ENCODE measurements at places on chromosomes 1 and 21.

DNA sequence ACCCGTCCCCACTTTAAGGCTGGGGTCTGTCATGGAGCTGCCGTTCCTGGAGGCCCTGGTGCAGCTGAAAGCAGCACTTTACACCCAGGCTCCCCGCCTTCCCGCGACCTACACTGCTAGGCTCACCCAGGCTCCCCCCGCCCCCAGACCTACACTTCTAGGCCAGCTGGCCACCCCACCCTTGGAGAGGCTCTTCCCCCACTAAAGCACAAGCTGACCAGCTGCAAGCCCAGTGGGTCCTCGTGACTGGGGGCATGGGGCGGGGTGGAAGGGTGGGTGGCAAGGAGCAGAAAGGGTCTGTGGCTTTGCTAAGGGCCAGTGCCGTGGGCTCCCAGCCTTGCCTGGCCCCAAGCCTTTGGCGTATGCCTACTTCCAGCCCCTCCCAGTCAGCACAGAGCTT is 9.7 kb upstream of the ARHGEF16 start:
- no peak for DNase-seq

GRCh38 chr21:41029571-41029970 is 138.4 kb upstream of the BACE2 start:
- DNase-seq = no peak

DNA sequence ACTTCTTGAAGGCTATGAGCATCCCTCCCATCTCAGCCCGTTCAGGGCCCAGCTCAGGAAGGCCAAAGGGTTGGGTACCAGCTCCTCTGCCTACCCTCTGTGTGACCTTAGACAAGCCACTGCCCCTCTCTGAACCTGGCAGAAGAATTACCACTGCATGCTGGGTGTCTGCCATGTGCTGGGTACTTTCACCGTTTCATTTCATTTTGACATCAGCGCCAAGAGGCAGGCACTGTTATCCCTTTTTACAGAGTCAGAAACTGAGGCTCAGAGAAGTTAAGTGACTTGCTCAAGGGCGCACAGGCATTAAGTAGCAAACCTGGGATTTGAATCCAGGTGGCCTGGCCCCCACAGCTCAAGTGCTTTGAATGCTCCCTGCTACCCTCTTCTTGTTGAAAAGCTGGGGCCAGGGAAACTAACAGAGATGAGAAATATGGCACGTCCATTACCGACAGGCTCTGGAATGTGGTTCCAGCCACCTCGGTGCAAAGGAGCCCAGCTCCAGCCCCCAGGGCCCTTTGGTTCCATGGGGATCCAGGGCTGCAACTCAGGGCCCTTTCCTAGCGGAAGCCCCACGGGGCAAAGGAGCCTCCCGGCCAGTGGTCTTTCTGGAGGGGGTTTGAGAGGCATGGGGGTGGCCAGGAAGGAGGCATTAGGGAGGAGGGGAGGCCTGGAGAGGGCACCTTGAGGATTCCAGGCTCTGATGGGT is 6.5 kb downstream of the TMEM82 start:
- DNase-seq = peak; percentile 12

GRCh38 chr1:18001725-18002124 is 105.9 kb upstream of the IGSF21 start:
- DNase-seq = no peak

DNA sequence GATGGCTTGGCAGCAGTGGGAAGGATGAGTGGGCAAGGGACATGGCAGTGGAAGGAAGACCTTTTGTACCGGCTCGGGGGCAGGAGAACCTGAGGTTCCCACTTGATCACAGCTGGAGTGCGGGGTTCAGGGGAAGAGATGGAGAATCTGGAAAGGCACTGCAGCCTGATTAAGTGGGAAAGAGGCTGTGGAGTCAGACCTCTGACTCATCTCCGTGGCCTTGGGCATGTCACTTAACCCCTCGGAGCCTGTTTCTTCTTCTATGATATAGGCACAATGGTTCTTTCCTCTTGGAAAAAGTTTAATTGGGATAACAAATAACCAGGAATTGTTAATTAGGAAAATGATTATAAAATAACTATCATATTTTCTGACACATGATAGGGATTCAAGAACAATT is 13.1 kb upstream of the TMEM61 start:
- DNase-seq = no peak

GRCh38 chr1:24435782-24436365 is 20.3 kb downstream of the NIPAL3 start:
- no peak for DNase-seq

GRCh38 chr1:217495249-217495648 is 135.6 kb downstream of the GPATCH2 start:
- DNase-seq = no peak

DNA sequence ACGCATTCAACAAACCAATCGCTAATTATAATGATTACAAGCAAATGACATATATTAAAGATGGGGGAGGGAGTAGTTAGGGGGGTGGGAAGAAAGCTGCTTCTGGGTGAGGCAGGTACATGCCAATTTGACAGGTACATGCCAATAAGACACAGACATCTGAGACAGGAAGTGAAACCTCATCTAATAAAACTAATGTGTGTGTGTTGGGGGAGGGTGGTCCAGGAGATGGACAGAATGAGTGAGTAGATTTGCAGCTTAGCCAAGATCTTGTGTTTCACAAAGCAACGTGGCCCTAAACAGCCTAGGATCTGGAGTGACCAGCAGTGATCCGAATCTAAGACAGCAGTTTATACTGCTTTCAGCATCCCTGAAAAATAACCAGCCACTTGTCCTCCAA is 10.8 kb downstream of the CFAP45 start:
- DNase-seq = no peak
